ENCODE measurements at places on chromosomes 16 and 17.

DNA sequence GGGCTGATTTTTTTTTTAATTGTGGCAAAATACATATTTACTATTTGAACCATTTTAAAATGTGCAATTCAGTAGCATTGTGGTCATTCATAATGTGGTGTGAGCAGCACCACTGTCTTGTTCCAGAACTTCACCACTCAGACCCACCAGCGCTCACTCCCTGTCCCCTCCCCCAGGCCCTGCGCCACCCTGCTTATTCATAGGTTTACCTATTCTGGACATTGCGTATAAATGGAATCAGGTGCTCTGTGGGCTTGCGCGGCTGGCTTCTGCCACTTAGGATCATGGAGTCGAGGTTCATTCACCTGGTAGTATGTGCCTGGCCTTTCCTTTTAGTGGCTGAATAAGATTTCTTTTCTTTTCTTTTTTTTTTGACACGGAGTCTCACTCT, 59.4 kb downstream of the NT5M start:
- no peak for DNase-seq

DNA sequence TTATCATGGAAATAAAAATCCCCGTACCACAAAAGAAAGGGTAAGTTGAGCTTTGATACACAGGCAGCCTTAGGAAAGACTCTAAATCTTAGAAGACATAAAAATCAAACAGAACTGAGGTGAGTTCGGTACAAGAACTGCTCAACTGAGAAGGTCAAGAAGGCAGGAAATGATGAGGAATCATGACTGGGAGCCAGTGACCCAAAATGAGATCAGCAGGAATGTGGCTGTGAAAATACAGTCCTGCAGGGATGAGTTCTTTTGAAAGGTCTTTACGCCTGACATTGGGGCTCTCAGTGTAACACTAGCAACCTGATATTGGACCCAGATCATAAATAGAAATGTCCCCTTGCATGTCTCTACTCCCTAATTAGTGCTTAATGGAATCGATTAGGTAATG, 56.3 kb upstream of the CDH11 start:
- DNase-seq: no peak

DNA sequence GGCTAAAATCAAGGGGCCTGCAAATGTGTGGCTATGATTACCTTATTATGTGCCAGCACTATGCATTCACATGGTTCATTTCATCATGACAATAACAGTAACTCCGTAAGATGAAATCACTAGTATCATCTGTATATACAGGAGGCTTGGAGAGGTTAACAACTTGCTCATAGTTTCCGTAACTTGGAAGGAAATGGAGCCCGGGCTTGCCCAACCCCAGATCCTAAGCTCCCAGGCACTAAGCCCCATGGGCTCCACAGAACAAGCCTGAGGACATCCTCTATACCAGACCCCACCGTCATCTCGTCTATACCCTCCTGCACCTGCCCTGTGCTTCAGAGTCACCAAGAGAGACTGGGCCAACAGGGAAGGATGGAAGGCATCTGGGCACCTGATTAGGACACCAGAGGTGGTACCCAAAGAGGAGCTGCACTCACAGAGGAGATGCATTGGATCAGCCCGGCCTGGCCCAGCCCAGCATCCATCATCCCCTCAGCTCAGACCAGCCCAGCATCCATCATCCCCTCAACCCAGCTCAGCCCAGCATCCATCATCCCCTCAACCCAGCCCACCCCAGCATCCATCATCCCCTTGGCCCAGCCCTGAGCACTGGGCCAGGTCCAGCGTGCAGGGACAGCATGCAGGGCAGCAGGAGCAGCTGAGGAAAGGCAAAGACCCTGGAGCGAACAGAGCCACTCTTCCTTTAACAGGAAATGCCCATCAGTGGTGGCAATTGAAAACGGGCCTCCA, 28.5 kb downstream of the NSMCE1 start:
- no peak for DNase-seq

GRCh38 chr16:49183911-49184310, 97.7 kb downstream of the CBLN1 start:
- DNase-seq: no peak

GRCh38 chr17:30208214-30208613, 27.3 kb downstream of the SLC6A4 start:
- no peak for DNase-seq

Measured in frontal cortex (tissue), 4 donors.